Cardiac septum (tissue), 1 donor: ENCODE measurements at places on chromosomes 7 and 10.

DNA sequence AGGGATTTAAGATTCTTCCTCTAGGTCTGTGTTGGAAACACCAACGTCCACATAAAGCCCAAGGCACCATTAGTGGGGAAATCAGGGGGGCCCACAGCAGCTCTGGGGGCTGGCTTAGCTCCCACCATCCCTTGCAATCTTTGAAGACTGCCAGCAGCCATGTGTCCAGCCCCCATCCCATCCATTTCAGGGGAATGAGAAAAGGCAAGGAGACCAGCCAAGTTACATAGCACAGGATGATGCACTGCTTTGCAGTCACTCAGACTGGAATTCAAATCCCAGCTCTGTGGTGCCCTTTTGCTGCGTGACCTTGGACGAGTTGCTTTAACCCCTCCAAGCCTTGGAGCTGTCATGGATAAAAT is 108.9 kb upstream of the ZMIZ1 start:
- no peak for DNase-seq

- DNase-seq: no peak
Measured at GRCh38 chr7:81140775-81141174, 221.9 kb upstream of the SEMA3C start.

- DNase-seq: peak; percentile 65
Measured at GRCh38 chr10:43204042-43204942, 62.6 kb downstream of the RASGEF1A start.

DNA sequence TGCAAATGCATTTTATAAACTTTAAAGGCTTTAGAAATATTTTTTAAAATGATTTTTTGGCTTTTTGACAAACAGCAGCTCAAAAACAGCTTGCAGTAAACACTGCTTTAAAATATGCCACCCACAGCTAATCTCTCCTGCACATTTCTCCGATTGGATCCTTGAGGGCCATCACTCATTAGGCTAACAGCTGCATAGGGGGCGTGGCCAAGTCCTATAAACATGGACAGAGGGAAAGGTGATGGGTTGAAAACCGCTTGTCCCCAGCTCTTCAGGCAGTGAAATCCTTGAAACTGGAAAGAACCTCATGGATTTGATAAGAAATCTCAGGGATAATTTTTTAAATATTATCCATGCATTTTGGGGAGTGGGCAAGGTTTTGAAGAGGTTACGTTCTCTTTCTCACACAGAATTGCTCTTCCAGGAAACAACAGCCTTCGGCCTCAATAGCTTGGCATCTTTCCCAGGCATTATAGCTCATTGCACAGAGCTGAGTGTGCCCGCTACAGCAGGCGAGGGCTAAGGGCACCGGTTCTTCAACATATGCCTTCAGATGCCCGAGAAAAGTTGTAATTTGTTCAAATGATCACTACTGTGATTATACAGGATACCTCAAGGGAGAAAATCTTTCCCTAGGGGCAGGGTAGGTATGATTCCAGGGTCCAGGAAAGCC is 1.7 kb downstream of the PLEKHS1 start:
- no peak for DNase-seq

DNA sequence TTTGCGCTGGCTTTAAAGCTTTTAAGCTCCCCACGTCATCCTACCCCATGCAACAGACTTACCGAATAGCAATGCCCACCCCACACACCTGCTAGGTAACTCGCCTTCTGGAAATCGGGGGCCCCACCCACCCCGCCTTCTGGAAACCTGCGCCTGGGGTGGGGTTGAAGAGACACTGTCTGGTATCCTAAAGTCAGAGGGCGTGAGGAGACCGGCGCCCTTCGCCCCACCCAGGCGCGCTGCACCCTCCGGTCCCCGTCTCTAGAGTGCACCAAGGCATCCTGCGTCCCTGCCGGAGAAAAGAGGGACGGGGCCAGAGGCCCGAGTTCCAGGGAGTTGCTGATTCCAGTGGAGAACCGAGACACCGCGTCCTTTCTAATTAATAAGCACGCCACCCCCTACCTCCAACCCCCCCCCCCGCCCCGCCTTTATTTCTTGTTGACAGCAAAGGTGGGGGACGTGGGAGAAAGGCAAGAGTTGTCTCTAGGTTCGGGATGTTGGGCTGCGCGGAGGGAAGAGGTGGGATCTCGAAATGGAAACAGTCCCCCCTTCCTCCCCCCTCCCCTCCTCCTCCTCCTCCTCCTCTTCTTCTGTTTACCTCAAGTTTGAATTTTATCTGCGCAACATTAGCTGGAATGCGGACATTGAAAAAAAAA is 220.9 kb upstream of the MKLN1 start:
- DNase-seq: no peak
